ENCODE measurements at places on chromosomes 12 and 14. TPM values are rescaled to one million over a fixed set of nuclear protein-coding genes. Genes with fewer than 3 reads are reported as not detected.

- no peaks in the 10 kb centered on the region for H3K27me3 ChIP-seq
- no peak overlapping the region for H3K27ac ChIP-seq
- no peaks in the 10 kb centered on the region for H3K36me3 ChIP-seq
- H3K4me3 ChIP-seq, result no peak overlapping the region
Measured at GRCh38 chr12:104641862-104642261, 185.1 kb downstream of the CHST11 start.

Gene BAZ1A
- polyA plus RNA-seq, result 38.5 TPM

- H3K27ac ChIP-seq, result peak overlapping the region; percentile 47
- peaks cover 24% of the 10 kb centered on the region for H3K36me3 ChIP-seq
- no peaks in the 10 kb centered on the region for H3K27me3 ChIP-seq
- H3K4me1 ChIP-seq, result no peaks in the 10 kb centered on the region
Measured at GRCh38 chr12:111467092-111467856, 61.6 kb downstream of the SH2B3 start.

GRCh38 chr12:67045650-67046049 is 223.5 kb upstream of the CAND1 start:
- H3K4me3 ChIP-seq, result no peak overlapping the region
- no peak overlapping the region for H3K27ac ChIP-seq
- peaks cover 3% of the 10 kb centered on the region for H3K4me1 ChIP-seq
- H3K27me3 ChIP-seq, result no peaks in the 10 kb centered on the region
- DNase-seq, result no peak

DNA sequence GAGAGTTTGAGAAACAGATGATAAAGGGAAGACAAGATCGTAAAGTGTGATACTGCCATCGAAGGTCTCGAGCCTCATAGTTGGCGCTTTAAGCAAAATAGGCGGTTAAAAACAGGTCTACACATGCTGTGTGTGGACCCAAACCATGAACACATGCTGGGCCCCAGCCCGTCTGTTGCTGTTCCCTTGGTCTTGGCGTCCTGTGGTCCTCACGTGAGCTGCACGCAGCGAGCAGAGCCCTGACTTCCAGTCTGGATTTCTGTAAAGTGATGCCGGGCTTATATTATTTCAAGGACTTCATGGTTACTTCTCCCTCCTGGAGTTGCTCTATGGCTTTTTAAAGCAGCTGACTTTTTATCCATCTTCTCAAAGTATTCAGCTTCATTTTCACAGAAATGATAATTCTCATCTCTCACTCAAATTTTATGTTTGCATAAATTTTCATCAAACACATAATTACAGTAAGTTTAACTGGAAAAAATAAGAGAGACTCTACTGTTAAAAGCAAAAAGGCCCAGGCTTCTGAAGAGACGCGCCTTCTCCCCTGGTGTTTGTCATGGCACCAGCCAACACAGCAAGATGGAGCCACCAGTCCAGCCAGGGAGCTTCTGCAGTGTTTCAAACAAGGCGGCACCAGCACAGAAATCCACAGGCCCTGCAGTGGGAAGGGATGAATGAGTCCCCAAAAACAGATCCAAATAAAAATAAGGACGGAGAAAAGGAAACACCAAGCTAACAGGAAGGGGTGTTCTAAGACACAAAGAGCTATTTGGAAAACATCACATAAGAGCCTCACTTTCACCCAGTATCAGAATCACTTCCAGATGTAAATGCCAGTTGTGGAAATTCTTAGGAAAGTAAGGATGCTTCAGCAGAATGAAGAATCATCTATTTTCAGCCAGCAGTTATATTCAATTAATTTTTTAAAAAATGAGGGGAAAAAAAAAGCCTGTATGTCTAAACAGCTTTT is 24.9 kb downstream of the SFSWAP start:
- peaks cover 55% of the 10 kb centered on the region for H3K36me3 ChIP-seq
- no peaks in the 10 kb centered on the region for H3K27me3 ChIP-seq
- peaks cover 2% of the 10 kb centered on the region for H3K4me1 ChIP-seq
- no peak overlapping the region for H3K4me3 ChIP-seq
- DNase-seq, result no peak
- H3K27ac ChIP-seq, result no peak overlapping the region

DNA sequence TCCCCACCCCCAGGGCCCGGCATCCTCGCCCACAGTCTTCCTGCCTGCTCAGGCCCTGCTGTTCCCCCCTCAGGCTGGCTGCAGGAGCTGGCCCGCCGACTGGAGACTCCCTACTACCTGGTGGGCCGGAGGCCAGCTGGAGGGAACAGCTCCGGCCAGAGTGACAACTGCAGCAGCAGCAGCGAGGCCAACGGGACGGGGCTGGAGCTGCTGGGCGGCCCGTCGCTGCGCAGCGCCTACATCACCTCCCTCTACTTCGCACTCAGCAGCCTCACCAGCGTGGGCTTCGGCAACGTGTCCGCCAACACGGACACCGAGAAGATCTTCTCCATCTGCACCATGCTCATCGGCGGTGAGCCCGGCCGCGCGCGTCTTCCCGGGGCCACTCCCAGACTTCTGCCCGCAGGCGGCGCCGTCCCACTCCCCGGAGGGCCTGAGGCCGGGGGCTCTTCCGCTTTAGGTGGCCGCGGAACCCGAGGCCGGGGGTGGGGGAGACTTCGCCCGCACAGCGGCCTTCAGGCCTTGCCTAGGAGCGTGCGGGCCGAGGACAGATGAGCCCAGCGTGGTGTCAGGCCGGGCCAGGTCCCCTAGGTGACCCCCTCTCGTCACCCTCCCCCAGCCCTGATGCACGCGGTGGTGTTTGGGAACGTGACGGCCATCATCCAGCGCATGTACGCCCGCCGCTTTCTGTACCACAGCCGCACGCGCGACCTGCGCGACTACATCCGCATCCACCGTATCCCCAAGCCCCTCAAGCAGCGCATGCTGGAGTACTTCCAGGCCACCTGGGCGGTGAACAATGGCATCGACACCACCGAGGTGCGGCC is 10.2 kb downstream of the KCNH3 start:
- peaks cover 16% of the 10 kb centered on the region for H3K27me3 ChIP-seq
- DNase-seq, result peak; percentile 74
- no peak overlapping the region for H3K27ac ChIP-seq
- peaks cover 8% of the 10 kb centered on the region for H3K4me1 ChIP-seq
- H3K36me3 ChIP-seq, result no peaks in the 10 kb centered on the region

DNA sequence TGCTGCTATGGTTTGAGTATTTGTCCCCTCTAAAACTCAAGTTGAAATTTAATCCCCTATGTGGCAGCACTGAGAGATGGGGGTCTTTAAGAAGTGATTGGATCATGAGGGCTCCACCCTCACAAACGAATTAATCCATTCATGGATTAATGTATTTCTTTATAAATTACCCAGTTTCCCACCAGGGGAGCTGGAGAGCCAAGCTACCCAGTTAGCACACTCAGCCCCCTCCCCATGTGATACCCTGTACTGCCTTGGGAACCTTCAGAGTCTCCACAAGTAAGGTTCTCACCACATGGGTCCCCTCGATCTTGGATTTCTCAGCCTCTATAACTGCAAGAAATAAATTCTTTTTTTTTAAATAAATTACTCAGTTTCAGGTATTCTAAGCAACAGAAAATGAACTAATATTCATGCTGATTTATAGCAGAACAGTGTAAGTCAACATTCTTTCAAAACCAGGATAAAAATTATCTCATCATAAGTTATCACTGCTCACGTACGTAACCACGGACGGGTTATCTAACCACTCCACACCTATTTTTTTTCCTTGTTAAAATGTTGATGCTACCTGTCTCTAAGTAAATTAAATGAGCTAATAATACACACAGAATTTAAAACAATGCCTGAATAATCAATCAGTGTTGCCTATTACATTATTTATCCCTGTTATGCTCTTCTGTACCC is 3.6 kb downstream of the NAP1L1 start:
- H3K27ac ChIP-seq, result no peak overlapping the region
- no peaks in the 10 kb centered on the region for H3K36me3 ChIP-seq
- no peak overlapping the region for H3K4me3 ChIP-seq
- no peaks in the 10 kb centered on the region for H3K27me3 ChIP-seq
- H3K4me1 ChIP-seq, result no peaks in the 10 kb centered on the region

Gene E2F7
- 0.24 TPM for polyA plus RNA-seq

DNA sequence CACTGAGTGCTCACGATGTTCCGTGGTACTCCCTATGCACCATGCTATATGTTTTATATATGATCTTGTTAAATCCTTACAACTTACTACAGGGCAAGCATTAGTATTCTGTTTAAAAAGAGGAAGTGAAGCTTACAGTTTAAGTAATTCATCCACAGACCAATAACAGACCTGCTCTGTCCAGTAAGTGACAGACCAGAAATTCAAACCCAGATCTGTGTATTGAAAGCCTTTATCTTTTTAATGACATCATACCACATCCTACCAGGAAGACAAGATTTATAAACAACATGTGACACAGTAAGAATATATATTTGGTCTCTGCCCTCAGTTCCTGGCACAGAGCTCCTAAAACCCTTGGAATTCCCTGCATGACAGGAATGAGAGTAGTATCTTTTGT is 206.5 kb downstream of the STXBP6 start:
- H3K4me3 ChIP-seq, result no peak overlapping the region
- no peaks in the 10 kb centered on the region for H3K27me3 ChIP-seq
- no peak overlapping the region for H3K27ac ChIP-seq
- no peak for DNase-seq
- no peaks in the 10 kb centered on the region for H3K36me3 ChIP-seq

DNA sequence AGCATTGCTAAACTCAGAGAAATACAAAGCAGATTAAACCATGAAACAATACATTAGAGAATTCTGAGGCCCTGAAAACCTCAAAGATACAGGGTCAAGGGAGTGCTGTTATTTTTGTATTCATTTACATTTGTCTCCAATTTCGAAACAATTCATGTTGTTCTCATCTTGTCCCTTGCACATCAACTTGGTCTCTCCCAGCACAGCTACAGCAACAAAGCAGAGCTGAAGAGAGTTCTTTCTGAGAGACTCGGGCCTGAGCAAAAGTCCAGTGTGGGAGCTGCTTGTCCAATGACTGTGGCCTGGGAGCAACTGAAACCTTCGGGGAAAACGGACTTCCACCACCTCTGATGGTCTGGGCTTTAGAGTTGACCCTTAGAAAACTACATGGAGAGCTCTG is 79.4 kb upstream of the CDKN3 start:
- H3K27ac ChIP-seq, result no peak overlapping the region
- H3K27me3 ChIP-seq, result no peaks in the 10 kb centered on the region
- no peaks in the 10 kb centered on the region for H3K36me3 ChIP-seq
- H3K4me3 ChIP-seq, result no peak overlapping the region

DNA sequence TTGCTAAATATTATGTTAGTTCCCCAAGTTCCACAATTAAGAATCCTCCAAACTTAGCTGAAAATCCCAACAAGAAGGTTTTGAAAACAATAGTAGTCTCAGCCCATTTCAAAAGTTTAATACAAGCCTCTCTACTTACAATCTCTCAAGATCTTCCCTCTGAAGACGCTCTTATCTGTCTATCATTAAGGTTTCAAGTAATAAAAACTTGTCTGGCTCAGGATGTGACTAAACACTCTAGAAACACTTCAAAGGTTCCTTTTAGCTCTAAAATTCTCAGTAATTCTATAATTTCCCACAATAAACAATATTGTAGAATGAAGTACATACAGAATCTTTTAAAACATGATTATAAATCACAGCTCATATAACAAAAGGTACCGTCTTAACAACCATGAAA is 16.3 kb downstream of the YAF2 start:
- no peaks in the 10 kb centered on the region for H3K27me3 ChIP-seq
- no peak for DNase-seq
- H3K27ac ChIP-seq, result no peak overlapping the region
- H3K4me1 ChIP-seq, result no peaks in the 10 kb centered on the region
- no peak overlapping the region for H3K4me3 ChIP-seq

DNA sequence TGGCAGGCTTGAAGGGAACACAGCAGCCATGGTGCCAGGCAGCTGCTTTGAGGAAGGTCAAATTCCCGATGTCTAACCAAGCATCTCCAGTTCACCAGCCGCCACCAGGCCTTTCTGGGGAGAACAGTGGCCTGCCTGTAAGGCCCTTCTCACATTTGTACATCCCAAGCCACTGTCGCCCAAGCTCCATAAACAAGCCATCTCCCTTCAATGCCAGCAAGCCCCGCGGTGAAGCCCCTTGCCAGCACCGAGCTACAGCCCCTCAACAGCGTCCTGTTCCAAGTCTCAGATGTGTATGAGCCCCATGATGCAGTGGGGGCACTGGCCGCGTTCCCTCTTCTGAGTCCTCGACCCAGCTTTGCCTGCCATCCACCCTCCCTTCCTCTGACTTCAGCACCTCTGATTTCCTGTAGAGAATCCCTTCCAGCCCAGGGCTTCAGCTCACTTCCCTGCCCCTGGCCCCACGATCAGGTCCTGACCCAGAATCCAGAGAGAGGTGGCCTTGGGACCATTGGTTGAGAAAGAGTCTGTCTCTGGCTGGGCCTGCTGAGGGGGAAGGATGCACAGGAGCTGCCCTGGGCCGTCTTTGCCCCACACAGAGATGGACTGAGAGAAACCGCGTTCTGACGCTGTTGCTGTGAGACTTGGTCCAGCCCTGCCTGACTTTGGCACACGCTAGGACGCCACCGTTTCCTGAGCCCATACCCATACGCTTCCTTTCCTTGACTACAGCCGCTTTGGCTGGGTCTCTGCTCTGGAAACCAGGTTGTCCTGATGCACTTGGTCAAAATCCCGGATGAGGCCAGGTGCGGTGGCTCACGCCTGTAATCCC is 1.9 kb upstream of the MMP17 start:
- H3K27ac ChIP-seq, result no peak overlapping the region
- no peak overlapping the region for H3K4me3 ChIP-seq
- no peak for DNase-seq
- no peaks in the 10 kb centered on the region for H3K4me1 ChIP-seq
- H3K27me3 ChIP-seq, result peaks cover 4% of the 10 kb centered on the region
- no peaks in the 10 kb centered on the region for H3K36me3 ChIP-seq

- DNase-seq, result no peak
- H3K4me3 ChIP-seq, result no peak overlapping the region
- peaks cover 10% of the 10 kb centered on the region for H3K4me1 ChIP-seq
- no peaks in the 10 kb centered on the region for H3K36me3 ChIP-seq
- H3K27me3 ChIP-seq, result no peaks in the 10 kb centered on the region
- no peak overlapping the region for H3K27ac ChIP-seq
Measured at GRCh38 chr14:91420686-91421085, 3.1 kb upstream of the CCDC88C start.

GRCh38 chr12:45244561-45245343 is 28.9 kb downstream of the ANO6 start:
- no peak for DNase-seq
- H3K27ac ChIP-seq, result peak overlapping the region; percentile 51
- H3K4me3 ChIP-seq, result no peak overlapping the region
- H3K4me1 ChIP-seq, result peaks cover 9% of the 10 kb centered on the region
- H3K36me3 ChIP-seq, result no peaks in the 10 kb centered on the region

DNA sequence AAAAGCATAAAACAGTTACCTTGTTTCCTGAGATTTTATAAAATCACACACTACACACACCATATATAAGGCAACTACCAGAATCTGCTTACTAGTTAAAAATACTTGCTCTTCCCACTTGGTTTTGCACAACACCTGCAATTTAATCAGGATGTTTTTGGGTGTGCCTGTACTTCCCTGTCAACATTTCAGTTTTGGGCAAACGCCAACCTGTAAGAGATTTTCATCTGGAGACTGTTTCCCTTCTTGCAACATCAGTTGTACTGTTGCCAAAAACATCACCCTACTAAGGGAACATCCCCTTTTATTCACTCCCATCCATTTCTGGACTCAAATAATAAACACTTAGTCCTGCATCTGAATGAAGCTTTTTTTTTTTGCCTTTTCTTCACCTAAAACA is 172.3 kb downstream of the DUSP6 start:
- H3K4me1 ChIP-seq, result no peaks in the 10 kb centered on the region
- no peaks in the 10 kb centered on the region for H3K36me3 ChIP-seq
- DNase-seq, result peak; percentile 71
- H3K27ac ChIP-seq, result peak overlapping the region; percentile 45

All from lung (tissue), 17 donors.